ENCODE measurements at places on chromosomes 5 and 9.

GRCh38 chr9:95373782-95374487 lies 56.4 kb upstream of the FANCC start:
- DNase-seq, result no peak

DNA sequence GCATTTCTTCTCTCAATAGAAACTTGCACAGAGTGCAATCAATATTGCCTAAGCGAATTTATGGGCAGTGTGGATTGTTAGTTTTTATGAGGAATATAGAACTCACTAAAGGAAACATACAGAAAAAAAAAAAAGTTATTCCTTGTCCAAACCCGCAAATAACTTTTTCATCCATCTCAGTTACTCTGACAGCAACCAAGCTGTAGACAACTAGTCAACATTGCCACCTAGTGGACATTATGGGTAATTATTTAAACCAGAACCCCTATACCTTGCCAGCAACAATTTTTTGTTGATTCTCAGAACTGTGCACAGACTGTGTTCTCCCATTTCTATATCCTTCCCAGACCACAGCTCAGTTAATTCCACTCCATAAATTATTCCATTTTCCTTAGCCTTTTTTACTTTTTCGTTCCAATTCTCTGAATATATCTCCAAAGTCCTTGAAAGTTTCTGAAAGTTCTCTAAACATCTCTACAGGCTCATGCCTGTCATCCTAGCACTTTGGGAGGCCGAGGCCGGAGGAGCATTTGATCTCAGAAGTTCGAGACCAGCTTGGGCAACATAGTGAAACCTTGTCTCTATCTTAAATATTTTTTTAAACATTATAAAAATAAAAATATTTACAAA lies 2.6 kb upstream of the AFAP1L1 start:
- DNase-seq, result no peak

GRCh38 chr5:59598547-59598874 lies 295.0 kb downstream of the PDE4D start:
- DNase-seq, result no peak

- no peak for DNase-seq
Measured at GRCh38 chr9:80188579-80188978, 616.8 kb downstream of the TLE4 start.

DNA sequence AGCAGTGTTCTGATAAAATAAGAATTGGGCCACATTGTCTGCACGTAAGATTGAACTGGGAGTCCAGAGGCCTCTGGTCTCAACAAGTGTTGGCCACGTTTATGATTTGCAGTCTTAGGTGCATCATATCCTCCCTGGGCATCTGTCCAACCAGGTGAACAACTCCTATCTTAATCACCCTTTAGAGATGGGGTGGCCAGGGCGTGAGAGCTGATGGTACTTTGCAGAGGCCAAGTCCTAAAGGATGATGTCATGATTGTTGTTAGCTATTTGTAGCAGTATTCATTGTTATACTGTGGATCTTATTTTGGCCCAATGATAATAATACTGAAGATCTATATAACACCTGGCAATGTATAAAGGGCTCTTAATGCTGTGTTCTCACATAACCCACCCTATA lies 73.2 kb upstream of the RARS1 start:
- no peak for DNase-seq

GRCh38 chr5:170046241-170046640 lies 59.5 kb upstream of the FOXI1 start:
- no peak for DNase-seq

DNA sequence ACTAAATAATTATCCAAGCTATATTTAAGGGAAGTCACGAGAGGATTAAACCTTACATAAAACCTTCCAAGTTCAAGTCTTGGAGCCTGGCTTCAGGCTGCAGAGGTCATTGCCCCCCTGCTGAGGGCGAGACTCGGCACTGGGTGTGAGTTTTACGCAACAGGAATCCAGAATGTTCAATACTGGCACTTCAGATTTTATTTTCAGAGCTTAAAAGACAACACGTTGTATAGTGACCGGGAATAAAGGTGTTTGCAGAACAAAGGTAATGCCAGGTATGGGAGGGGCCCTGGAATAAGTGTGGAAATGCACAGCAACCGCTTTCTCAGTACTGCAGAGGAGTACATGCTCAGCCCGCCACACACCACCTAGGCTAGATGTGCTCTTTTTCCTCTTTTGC lies 207.0 kb downstream of the GAPVD1 start:
- DNase-seq, result no peak

GRCh38 chr5:139639619-139640380 lies 8.3 kb upstream of the CXXC5 start:
- no peak for DNase-seq

DNA sequence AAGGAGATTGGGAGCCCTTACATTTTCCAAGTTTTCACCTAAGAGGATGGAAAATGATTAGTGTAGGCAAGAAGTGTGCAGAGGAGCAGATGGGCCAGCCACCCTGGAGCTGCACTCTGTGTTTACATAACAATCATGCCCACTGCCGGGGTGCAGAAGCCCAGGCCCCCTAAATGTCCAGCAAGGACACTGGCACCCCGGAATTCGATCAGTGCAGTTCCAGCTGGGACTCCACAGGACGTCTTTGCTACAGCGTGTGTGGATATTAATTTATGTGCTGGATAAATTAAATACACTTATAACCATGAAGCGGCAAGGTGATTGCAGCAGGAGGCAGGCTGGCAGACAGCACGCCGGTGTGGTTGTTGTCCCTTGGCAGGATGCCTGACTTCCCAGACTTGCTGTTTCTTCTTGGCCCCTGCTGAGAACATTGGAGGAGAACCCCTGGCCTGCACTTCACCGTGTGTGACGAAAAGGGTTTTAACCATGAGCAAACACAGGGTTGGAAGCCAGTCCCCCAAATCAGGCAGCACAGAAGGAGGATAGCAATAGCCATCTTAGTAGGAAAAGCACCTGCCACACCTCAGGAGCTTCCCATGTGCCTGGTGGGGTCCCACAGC lies 73.7 kb downstream of the GADD45G start:
- DNase-seq, result no peak

DNA sequence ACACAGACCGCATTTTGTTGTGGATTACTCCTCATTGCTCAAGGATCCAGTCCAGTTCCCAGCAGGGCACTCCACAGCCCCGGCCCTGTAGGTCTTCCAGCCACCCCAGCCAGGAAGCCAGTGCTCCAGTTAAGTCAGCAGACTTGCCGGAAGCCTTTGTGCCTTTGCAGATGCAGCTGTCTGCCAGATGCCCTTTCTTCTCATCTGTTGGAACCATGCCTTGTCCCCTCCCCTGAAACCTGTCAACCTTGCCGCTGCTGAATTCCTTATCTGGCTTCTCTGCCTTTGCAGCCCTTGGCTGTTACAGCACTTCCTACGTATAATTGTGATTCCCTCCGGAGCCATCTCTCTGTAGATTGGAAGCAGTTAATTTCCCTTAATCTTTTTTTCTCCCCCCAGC lies 28.4 kb downstream of the PSAT1 start:
- DNase-seq, result no peak

DNA sequence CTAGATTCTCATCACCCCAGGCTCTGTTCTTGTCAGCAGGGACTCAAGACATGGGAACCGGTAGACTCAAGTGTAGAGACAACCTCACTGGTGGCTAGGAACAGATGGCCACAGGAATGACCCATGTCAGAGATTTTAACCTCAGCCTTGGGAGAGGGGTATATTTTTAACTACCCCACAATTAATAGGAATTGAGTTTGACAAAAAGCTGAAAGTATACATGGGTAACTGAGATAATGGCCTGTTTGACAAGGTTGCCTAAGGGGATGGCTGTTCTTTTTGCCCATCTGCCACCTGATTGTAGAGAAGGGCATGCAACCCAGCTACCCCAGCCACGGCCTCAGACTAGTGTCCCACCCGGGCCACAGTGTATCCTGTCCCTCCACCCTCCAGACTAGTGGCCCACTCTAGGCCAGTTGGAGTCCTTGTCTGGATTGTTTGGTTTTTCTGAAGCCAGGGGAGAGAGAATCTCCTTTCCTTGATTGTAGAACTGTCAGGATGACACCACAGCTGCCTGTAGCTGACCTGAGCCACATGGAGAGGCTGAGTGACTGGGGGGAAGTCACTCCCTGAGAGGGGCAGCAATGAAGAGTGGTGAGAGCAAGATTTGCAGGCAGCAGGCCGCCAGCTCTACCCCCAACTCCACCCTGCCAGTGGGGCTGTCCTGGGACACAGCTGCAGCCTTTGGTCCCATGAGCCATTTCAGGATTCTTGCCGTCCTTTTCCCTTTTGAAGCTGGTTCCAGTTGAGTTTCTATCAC lies 14.6 kb upstream of the ANGPTL2 start:
- no peak for DNase-seq

DNA sequence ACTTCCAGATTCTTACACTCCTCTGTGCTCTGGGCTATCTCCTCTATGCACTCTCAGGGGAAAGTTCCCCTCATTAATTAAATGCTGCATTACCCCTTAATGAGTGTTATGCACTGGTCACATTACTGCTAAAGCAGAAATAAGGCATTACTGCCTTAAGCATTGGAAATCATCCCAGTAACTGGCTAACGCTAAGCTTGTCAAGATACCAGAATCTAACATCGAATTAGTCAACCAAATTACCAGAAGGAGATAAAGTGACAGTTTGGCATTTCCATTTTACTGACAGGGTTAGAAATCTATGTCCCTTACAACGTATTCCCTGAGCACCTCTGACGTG lies 69.5 kb upstream of the FAM169A start:
- no peak for DNase-seq

GRCh38 chr9:134544388-134545214 lies 97.0 kb upstream of the COL5A1 start:
- DNase-seq, result no peak

DNA sequence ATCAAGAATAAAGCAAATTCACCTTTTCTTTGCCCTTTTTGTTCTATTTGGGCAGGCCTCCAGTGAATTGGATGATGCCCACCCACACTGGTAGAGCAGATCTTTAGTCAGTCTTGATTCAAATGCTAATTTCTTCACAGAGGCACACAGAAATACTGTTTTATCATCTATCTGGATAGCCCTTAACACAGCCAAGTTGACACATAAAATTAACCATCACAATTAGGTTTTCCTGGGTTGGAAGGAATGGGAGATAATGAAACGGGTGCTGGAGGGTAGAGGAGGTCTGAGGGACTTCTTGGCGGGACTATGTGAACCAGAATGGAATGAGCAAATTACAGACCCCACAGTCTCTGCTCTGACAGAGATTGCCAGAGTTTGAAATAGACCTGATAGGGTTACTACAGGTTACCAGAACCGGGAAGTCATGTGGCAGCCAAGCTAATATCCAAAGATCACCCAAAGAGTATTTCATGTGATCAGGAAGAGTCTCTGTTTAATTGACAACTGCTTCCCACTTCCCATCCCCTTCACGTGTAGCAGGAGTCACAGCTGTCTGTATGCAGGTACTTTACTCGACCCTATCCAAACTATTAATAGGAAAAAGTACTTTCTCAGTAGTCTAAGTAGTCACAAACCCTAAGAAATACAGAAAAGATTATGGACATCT lies 20.0 kb upstream of the TMEM161B start:
- DNase-seq, result no peak

DNA sequence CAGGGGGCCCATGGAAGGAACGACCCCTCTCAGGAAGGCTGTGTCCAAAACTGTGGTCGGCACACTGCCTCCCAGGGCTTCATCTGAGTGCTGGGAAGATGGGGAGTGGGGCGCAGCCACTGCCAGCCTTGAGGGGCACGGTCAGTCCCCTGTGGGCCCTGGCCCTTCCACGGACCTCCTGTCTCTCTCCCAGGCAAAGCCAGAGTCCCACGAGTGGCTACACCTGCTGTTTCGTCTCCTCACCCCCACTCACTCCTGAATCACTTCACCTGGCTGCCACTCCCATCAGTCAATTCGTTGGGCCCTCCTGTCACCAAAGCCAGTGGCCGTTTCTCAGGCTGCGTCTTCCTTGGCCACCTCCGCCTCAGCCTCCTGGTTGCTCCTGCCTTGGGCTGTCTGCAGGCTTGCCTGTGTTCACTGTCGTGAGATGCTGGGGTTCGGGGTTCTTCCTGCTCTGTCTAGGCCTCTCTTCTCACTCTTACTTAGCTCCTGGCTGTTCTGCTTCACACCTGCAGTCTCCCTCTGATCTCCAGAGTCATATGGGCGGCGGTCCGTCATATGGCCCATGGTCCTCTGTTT lies 58.8 kb upstream of the RNF130 start:
- DNase-seq, result no peak

DNA sequence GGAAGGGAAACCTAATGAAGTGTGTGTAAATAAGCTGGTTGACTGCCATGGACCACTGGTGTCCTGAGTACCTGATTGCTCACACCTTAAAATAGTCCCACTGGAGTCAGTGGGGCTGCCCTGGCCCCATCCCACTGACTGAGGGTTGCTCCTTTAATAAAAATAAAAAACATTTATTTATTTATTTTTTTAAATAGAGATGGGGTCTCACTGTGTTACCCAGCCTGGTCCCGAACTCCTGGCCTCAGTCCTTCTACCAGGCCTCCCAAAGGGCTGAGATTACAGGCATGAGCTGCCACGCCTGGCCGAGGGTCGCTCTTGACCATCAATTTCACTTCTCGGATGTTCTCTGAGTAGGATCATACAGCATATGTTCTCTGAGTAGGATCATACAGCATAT lies 394.2 kb upstream of the IRX2 start:
- no peak for DNase-seq

GRCh38 chr5:179738742-179739141 lies 6.1 kb downstream of the MAML1 start:
- DNase-seq, result no peak

- DNase-seq, result no peak
Measured at GRCh38 chr9:5586391-5586802, 42.5 kb upstream of the RIC1 start.

DNA sequence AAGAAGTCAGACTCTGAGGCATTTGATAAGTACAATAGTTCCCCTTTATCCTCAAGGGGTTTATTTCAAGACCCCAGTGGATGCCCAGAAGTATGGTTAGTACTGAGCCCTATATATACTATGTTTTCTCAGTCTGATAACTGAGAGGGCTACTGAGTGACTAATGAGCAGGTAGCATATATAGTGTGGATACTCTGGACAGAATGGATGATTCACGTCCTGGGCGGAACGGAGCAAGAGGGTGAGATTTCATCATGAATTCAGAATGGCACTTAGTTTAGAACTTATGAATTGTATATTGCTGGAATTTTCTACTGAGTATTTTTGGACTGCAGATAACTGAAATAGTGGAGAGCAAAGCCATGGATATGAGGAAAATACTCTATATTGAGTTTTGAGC lies 457.6 kb downstream of the PLK2 start:
- no peak for DNase-seq

- DNase-seq, result no peak
Measured at GRCh38 chr5:40240111-40240510, 439.6 kb upstream of the PTGER4 start.

All from T-helper 17 cell (primary cell).